Choroid plexus epithelial cell (primary cell): ENCODE measurements at places on chromosomes 3 and 15.

DNA sequence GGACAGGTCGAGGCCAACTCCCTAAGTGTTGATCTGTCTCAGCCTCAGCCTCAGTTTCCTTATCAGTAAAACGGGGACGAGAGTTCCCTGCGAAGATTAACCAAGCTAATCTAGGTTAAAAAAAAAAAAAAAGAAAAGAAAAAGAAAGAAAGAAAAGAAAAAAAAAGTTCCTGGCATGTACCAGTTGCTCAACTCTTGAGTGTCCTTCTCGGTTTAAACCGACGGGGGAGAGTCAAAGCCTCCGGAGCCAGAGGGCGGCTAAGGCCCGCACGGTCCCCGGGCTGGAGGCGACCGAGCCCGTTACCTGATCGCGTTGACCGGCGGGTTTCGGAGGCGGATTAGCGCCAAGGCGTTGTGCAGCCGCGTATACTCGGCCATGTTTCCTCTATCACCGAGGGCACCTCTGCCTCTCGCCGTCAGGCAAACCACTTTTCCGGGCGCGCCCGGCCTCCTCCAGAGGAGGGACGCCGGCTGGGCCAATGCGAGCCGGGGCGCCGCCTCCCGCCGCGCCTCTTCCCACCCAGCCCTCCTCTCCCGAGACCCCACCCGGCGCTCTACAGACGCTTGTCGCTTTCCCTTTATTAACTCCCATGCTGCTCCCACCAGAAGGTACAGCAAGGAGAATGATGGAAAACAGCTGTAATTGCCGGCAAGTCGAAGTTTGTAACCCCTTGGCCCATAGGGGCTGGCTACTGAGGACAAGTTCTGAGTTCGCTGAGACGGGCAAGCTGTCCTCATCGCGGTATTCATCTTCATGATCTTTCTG, at the start of gene EHHADH:
EHHADH (minus strand) TSS at position 405 of the 766 bp plus-strand sequence; CDS start at position 378, 27 bp downstream.
- DNase-seq, result peak; percentile 63

DNA sequence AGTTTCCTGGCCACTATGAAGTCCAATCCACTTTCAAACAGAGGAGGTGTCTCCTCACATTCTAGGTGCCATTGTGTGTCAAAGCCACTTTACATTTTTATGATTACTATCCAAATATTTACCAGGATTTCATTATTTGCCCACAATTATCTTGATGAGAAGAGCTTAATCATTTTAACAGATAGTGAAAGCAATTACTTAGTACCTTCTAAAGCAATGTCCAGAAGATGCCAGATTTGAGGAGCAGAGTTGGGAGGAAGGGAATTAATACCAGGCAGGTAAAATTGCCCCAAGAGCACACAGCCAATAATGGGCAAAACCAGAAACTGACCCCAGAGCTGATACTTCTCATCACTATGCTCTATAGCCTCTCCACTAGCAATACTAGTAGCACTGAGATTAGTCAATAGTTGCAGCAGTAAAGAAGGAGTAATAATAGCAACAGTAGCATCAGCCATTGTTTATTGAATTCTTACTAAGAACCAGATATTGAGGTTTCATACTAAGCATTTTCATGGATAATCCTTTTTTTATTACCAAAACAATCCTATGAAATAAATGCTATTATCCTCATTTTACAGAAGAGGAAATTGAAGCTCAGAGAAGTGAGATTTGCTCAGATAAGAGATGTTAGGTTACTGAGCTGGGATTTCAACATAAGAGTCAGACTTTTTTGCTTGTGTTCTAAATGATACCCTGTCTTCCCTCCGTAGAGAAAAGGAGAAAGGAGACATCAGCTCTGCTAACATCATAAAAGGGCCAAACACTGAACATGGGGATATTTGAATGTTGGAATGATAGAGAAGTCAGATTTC, 509.3 kb upstream of the CFAP20DC start:
- peak; percentile 20 for DNase-seq

DNA sequence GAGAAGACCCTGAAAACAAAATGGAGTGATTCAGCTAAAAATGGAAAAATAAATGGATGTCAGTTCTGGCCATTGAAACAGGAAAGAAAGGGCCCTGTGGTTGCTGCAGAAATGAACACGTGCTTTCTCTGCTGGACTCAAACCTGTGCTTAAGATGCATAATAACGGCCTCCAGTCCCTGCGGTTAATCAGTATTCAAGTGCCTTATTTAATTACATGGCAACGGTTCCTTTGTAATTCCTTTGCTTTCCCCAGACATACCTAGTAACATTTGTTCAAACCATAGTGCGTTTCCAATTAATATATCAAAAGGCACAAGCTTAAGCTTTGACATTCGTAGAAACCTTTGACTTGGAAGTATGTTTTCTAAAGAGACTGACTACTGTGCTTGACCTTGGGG, 428.3 kb downstream of the GABRG3 start:
- DNase-seq, result no peak

DNA sequence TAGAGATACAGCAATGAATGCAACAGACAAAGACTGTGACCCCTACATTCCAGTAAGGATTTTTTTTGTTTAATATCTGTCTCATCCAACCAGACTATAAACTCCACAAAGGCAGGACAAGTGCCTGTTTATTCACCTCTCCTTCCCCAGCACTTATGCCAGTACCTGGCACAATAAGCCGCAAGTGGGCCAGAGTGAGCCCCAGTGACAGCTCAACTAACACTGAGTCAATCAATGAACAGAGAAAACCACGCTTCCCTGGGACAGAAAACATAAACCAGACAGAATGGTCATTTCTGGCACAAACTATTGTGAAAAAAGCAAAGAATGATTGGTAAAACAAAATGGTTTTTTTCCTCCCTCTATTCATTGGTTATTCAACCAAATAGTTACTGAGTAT, 52.2 kb downstream of the RYK start:
- DNase-seq, result no peak

DNA sequence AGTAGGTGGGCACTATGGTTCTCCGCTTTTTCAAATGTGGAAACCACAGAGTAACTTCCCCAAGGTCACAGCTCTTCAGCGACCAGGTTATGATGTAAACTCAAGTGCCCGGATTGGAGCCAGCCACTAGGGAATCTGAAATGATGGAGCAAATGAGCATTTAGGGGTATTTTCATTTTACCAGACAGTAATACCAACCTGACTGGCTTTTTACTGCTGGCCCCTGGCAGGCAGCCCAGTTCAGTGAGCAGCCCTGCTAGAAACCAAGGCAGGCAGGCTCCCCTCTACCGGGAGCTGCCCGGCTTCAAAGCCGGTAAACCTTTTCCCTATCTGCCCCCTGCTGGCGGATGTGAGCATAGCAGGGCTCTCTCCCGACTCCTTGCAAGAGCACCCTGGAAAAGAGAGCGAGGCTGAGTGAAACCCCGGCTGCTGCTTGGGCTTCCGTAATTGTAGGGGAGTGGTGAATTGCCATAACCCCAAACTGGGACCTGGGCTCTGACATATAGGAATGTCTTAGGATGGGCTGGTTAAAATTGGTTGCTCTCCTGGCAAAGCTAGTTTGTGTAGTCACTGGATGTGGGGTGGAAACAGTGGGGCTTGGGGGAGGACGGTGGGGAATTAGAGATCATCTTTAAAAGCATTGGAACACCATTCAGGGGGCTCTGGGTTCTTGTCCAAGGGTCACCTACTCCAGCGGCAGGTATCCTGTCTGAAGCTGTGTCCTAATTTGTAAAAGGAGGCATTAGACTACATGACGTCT, 98.0 kb upstream of the TNFAIP8L3 start:
- peak; percentile 95 for DNase-seq

- DNase-seq, result no peak
Measured at GRCh38 chr3:178100908-178101307, 435.3 kb upstream of the KCNMB2 start.

DNA sequence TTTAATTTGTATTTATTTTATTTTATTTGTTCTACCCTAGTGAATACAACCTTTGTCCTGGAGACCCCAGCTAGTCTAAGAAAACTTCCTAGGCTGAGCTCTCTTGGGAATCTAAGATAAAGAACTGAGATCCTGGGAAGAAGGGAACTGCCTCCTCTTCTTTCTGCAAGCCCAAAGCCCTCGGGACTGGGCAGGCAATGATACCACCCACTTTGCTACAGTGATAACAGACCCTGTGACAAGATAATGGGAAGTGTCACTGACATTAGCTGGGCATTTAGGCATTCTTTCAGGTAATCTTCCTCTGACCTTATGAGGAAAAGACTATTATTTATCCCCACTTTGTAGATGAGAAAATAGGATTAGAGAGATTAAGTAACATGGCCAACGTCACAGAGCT, 15.1 kb downstream of the TYRO3 start:
- no peak for DNase-seq

DNA sequence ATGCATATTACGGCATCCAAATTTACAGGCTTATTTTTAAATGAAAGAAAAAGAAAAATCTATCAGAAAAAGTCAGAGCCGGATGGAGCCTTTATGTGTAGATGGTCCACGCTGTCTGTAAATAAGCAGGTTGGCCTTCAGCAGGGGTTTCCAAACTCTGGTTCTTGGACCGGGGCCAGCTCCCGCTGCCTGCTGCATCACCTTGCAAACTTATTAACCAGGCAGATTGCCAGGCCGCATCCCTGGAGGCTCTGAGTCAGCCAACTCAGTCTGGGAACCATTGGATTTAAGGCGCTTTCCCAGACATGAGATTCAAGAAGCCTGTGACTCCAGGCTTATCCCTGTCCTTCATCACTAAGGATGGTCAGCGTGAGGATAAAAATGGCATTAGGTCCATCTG, 212.4 kb downstream of the OPA1 start:
- peak; percentile 93 for DNase-seq

- DNase-seq, result peak; percentile 47
Measured at GRCh38 chr3:108471426-108471825, 39.0 kb downstream of the MYH15 start.

DNA sequence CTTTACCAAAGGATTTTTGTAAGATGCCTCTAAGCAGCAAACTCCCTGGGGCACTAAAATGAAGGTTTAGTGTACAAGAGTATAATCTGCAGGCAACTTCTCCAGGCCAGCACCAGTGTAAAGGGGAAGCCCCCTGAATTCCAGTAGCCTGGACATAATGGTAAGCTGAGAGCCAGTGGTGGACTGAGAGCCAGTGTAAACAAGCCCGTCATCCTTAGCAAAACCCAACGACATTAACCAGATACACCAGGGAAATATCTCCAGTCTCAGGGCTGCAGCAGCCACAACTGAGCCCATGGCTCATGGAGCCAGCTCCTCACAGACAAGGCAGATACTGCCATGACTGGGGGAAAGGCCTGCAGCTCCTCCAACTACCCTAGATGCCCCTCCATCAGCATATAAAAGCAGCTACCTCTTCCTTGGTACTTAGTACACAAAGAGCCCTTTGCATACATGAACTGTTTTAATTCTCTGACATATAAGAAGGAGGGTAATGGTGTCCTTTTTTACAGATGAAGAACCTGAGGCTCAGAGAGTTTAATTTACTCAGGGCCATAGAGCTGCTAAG, 21.7 kb downstream of the PARP16 start:
- DNase-seq, result no peak

- peak; percentile 23 for DNase-seq
Measured at GRCh38 chr15:30675126-30675525, 49.2 kb downstream of the ARHGAP11B start.

DNA sequence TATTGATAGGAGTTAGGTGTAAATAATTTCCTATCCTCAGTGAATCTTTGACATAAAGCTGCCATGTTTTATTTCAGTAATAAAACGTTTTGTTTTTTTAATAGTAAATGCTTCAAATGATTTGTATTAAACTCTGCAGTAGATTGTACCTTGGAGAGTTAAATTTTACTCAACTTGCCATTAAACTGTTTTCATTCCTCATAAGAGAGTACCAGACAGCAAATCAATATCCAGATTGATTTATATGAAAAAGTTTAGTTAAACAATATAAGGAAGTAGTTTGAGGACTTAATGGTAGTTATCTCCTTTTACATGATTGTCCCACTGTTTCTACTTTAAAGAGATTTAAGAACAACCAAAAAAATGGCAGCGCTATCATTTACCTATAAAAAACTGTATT, 18.4 kb downstream of the ALDH1A2 start:
- no peak for DNase-seq

GRCh38 chr3:18207226-18207625, 217.9 kb downstream of the SATB1 start:
- DNase-seq, result no peak

GRCh38 chr15:29687204-29687815, 135.0 kb downstream of the TJP1 start:
- no peak for DNase-seq

- no peak for DNase-seq
Measured at GRCh38 chr15:68709876-68710275, 110.8 kb downstream of the ANP32A start.

- DNase-seq, result peak; percentile 22
Measured at GRCh38 chr3:151477591-151478334, 16.9 kb upstream of the IGSF10 start.

DNA sequence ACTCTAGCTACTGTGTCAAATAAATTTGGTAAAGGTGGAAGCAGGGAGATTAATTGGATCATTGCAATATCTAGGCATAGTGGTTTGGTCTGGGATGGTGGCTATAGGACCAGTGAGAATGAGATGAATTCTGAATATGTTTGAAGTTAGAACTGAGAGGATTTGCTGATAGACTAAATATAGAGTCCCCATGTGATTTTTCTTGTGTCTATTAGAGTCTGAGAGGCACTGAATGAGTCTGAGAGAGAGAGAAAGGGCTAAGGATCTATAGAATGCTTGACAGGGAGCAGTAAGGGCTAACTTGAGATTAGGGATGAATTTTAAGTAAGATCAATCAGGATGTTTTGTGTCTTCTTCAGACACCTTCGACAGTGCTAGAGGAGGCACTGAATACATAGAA, 77.9 kb upstream of the CHL1 start:
- no peak for DNase-seq

- no peak for DNase-seq
Measured at GRCh38 chr15:82040390-82040789, 5.4 kb downstream of the MEX3B start.

- no peak for DNase-seq
Measured at GRCh38 chr3:187758318-187758955, 13.2 kb upstream of the BCL6 start.

GRCh38 chr3:154085071-154085470, 36.1 kb upstream of the ARHGEF26 start:
- DNase-seq, result no peak

DNA sequence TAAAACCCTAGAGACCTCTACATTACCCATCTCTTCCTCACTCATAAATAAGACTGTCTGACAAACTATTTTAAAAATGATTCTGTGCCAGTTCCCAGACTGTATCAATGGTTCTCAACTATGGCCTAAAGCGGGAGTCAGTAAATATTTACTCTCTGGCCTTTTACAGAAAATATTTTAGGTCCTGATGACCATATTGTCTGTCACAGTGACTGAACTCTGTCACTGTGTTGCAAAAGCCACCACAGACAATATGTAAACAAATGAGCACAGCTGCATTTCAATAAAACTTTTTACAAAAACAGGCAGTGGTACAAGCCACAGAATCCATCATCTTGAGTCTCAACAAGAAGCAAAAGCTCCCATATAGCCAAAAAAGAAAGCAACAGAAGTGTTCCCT, 45.4 kb downstream of the PLOD2 start:
- no peak for DNase-seq
